ENCODE measurements at places on chromosomes 3 and 15. TPM values are rescaled to one million over a fixed set of nuclear protein-coding genes. Genes with fewer than 3 reads are reported as not detected.

CYP8B1 gene
- total RNA-seq = not detected

GPR160 gene
- not detected for total RNA-seq

NAA50 gene
- total RNA-seq = 42.5 TPM

GOLGA6L7 gene
- not detected for total RNA-seq

TIPARP gene
- 9.5 TPM for total RNA-seq

CHRM5 gene
- not detected for total RNA-seq

PPARG gene
- 0.37 TPM for total RNA-seq

OR4M2 gene
- not detected for total RNA-seq

SLC9C1 gene
- total RNA-seq = not detected

MAPKAPK3 gene
- total RNA-seq = 10.7 TPM

GOLGA8R gene
- total RNA-seq = not detected

MITF gene
- 0.25 TPM for total RNA-seq

MASP1 gene
- total RNA-seq = 1.7 TPM

OR5K2 gene
- not detected for total RNA-seq

DNA sequence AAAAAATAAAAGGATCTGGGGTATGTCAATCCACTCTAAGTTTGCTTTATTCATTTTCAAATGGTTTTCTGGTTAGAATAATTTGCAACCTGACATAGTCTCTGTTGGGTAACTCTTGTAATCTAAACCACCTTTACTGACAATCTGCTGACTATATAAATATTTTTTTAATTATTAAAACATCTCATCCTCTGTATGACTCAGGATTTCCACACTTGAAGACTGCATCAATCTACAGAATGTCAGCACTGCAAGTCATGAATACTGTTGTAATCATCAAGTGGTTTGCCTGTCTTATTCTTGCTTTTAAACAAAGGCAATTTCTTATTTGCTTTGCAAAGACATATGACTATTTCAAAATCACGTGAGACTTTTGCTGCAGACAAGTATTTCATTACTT lies 42.1 kb downstream of the VGLL3 start:
- DNase-seq = no peak

DNA sequence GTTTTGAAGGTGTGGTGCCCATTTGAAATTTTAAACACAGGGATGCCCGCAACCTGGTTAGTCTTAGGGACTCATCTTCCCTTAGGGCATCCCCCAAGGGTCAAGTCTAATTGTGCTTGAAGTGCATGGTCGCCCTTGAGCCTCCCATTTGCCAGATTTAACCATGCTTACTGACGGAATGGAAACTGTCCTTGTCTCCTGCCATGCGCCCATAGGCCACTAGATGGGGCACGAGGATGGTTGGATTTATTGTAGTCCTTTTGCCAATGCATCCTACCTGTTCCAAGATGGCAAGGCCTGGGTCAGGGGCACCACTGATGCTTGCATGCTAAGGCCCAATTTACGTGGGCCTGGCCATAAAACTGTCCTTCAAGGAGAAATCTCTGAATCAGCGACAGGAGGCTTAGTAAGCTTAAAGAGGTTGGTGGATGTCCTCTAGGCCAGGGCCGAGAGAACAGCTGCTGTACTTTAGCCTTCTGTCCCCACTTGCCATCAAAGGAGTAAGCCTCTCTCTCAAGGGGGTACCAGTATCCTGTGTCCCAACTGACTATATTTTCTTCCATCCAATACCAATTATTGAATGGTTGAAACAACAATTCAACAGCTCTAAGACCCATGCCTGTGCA lies 355.4 kb downstream of the OTOL1 start:
- peak; percentile 80 for DNase-seq

GRCh38 chr15:71734709-71735384 lies 75.5 kb upstream of the NR2E3 start:
- no peak for DNase-seq

DNA sequence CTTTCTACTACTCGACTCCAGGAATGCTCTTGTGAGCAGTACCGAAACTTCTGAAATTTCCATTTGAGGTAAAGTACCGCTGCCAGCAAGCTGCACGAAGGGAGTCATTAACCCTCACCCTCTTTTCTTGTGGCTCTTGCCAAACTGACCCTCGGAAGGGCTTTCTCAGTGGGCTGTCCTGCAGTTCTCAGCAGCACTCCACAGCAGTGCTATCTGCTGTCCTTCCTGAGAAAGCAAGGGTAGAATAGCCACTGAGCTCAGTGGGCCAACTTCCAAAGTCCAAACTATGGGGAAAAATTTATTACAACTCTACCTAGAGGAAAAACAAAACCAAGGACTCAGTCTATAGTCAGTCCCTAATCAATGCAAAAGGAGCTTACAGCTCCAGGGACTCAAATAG lies 38.5 kb upstream of the COL8A1 start:
- DNase-seq = no peak

- no peak for DNase-seq
Measured at GRCh38 chr15:65183865-65184159, 1.3 kb downstream of the CLPX start.

DNA sequence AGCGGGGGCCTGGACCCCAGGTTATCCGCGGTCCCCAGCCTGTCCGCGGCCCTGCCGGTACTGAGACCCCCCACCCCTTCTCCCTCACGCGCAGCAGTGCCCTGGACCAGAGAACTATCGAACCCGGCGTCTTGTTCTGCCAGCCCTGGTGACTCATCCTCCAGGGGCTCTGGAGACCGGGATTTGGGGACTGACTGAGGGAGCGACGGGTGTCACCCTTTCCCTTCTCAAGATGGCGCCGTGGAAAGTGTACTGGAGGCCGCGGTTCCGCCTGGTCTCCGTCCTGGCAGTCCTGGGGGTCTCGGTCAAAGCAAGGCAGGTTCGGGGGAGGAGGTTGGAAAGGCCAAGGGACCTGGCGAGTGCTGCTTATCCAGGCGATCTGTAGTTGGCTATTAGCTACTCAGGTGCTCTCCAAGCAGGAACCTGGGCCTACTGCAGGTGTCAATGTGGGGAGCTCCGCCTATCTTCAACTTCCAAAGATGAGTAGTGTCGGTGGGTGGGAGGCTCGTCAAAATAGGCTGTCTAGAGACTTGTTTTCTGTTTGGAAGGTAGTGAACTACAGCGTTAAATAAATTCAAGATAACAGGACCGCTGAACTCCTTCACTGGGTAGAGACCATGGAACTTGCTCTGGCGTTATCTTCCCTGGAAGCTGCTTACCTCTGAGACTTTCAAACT lies 790 bp downstream of the RAB5A start:
- peak; percentile 43 for DNase-seq

DNA sequence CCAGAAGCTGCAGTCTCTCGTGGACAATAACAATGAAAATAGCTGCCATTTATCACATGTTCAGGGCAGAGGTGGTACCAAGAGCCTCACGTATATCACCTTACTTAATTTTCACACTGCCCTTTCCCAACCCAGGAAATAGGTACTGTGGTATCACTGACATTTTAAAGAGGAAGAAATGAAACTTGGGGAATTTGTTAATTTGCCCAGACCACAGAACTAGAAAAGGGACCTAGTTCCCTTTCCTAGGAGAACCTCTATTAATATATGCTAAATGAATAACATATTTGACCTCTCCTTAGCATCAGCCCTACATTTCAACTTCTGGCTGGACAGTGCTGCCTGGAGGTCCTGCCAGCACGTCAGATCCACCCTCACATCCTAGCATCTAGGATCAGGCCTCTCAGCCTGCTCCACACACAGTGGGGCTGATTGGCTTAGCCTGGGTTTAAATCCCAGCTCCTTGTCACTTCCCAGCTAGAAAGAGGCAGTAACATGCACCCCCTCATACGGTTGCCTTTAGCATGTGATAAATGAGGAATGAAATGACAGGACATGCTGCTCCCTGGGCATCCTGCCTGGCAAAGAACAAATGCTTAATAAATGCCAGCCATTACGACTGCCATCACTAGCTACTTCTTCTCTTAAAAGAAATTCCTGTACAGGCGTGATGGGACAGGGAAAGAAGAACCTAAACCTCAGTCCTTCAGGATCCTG lies 95.1 kb upstream of the TNFAIP8L3 start:
- DNase-seq = no peak

DNA sequence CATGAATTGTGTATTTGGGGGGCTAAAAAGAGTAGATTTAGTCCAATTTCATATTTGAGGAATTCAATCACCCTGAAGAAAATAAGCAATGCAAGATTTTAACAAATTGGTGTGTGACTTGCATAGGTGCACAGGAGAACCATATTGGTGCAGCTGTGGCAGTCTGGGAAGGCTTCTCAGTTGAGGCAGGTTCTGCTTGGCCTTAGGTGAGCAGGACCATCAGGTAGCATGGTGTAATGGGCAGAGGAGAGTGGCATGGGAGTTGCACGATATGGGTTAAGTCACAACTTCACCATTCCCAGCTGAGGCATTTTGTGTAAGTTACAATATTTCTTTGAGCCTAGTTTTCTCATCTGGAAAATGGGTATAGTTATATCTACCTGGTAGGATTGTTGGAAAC lies 10.5 kb downstream of the EBLN2 start:
- DNase-seq = no peak

DNA sequence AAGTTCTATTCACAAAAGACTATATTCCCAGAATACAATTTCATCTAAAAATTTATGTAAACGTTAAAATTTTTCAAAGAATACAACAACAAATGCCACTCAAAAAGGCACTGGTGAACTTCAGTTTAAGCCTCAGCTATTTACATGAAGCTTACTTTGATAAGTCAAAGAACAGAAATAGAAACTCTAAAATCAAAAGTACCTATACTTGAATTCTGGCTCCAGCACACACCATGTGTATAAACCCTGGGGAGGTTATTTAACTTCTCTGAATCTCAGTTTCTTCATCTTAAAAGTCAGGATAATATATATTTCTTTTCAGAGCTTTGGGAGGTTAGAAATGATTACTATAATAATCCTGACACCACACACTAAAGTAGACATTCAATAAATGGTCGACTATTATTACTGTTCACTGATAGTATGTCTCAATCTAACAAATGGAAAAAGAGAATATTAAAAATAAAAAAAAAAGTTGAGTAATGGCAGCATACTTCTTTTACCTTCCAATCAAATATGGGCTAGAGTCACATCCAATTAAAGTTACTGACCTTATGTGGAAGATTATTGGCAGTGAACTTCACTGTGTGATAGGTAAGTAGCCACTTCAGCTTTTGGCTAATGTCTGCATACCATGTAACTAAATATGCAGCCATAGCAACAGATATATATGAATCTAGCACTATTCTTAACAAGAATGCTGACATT lies 248.4 kb downstream of the ISL2 start:
- no peak for DNase-seq

- DNase-seq = no peak
Measured at GRCh38 chr3:131142580-131142979, 115.9 kb downstream of the NEK11 start.

- no peak for DNase-seq
Measured at GRCh38 chr3:38260474-38260873, 5.1 kb upstream of the SLC22A13 start.

GRCh38 chr3:146178006-146178689 lies 17.2 kb upstream of the PLOD2 start:
- DNase-seq = no peak

- DNase-seq = no peak
Measured at GRCh38 chr3:155743606-155744005, 1.3 kb downstream of the PLCH1 start.

DNA sequence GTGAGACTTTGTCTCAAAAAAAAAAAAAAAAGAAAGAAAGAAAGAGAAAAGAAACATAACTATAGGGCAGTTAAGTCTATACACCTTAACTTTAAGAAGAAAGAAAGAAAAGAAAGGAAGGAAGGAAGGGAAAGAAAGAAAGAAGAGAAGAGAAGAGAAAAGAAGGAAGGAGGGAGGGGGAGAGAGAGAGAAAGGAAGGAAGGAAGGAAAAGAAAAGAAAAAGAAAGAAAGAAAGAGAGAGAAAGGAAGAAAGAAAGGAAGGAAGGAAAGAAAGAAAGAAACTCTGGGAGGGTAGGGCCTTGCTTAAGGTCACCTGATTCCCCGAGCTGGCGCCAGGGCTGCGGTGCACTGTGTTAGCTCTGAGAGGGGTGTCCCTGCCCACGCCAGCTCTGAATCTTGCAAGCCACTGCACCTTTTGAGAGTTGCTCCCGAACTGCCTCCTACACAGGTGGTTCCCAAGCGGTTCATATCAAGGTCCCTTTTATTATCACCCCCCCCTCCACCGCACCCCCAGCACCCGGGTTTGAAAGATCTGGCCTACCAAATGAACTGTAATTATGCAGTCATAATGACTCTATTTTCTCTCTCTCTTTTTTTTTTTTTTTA lies 39.2 kb upstream of the VPS8 start:
- DNase-seq = no peak

- DNase-seq = no peak
Measured at GRCh38 chr3:26920646-26921478, 298.3 kb downstream of the LRRC3B start.

DNA sequence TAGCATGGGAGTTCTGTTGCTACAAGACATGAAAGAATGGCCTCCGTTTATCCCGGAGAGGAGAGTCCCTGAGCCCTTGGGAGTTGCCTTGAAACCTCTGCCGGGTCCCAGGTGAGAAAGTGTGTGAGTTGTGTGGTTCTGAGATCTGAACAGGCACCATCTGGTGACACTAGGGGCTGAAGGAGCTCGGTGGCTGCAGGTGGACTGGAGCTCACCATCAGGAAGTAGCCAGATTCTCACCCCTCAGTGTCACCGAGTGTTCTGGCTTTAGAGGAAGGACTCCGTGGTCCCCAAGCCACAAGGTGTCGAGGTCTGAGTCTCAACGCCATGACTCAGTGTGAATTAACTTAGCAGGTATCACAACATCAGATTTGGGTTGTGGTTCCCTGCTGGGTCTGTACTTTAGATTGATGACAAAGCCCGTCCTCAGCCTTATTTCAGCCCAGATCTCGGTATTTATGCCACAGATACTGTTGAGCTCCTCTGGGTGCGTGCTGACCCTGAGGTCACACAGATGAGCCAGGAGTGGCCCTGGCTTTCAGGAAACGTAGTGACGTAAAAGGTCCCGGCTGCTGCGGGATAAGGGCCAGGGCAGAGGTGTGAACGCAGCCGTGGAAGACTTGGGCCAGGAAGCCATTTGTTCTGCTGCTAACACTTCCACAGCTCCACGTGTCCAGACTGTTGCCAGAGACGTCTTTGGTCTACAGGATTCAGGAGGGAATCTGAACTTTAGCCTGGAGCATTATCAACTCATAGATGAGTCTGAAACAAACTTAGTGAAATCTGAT lies 54.4 kb downstream of the PGPEP1L start:
- no peak for DNase-seq

- DNase-seq = no peak
Measured at GRCh38 chr15:60745469-60746061, 266.6 kb upstream of the ICE2 start.

DNA sequence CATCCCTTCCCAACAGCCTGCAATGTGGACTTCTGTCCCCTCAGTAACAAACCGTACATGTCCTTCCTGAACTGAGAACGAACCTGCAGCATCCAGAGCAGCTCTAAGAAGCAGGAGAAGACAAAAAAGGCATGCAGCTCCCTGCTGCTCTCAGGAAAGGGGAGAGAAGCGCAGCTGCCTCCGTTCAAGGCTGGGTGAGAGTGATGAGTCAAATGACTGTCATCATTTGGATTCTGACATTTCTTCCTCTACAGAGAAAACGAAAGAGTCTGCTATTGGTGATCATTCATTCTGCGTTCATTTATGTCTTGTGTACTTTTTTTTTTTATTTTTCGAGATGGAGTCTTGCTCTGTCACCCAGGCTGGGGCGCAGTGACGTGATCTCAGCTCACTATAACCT lies 677.8 kb downstream of the FHIT start:
- DNase-seq = no peak

Data from glutamatergic neuron (in vitro differentiated cells).